ENCODE measurements at places on chromosomes 12 and 14.

- DNase-seq = no peak
Measured at GRCh38 chr14:71396050-71396677, 488.9 kb downstream of the PCNX1 start.

- DNase-seq = peak; percentile 70
Measured at GRCh38 chr14:103103461-103104388, 9.2 kb downstream of the EXOC3L4 start.

GRCh38 chr12:26817183-26817591 is 15.8 kb downstream of the ITPR2 start:
- no peak for DNase-seq

- DNase-seq = no peak
Measured at GRCh38 chr12:13835652-13836051, 145.8 kb downstream of the GRIN2B start.

DNA sequence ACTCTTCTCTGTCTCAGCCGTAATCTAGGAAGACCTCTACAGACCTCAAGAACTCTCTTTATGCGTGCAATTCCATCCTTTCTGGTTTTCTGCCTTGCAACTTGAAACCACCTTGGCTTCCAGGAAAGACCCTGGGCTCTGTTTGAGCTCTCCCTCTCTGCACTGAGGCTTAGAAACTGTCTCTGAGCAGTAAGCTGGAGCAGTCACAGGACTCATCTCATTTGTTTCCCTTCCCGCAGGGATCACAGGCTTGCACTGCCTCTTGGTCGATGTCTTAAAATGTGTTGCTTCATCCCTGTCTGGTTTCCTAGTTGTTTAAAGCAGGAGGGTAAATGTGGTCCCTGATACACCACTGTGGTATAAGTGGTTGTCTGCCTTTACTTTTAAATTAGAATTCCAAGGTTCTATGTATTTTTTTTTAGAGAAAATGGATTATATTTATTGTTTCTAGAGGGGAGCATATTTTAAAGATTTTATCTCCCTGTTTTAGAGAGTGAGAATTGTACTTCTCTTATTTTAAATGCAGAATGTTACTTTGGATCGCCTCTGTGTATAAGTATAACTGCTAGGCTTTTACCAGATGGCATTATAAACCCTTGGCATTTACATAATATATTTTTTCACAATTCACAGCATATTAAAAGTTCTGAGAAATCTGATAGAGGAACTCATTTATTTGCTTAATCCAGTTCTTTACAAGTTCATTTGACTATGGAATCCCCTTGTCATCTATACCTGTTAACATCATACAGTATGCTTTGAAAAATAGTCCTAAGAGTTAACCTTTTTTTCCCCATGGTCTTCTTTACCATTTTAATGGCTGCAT is 26.4 kb downstream of the EID3 start:
- no peak for DNase-seq

- no peak for DNase-seq
Measured at GRCh38 chr12:93469386-93469785, 2.1 kb downstream of the MRPL42 start.

GRCh38 chr14:94282991-94283723 is 9.9 kb downstream of the SERPINA10 start:
- no peak for DNase-seq

DNA sequence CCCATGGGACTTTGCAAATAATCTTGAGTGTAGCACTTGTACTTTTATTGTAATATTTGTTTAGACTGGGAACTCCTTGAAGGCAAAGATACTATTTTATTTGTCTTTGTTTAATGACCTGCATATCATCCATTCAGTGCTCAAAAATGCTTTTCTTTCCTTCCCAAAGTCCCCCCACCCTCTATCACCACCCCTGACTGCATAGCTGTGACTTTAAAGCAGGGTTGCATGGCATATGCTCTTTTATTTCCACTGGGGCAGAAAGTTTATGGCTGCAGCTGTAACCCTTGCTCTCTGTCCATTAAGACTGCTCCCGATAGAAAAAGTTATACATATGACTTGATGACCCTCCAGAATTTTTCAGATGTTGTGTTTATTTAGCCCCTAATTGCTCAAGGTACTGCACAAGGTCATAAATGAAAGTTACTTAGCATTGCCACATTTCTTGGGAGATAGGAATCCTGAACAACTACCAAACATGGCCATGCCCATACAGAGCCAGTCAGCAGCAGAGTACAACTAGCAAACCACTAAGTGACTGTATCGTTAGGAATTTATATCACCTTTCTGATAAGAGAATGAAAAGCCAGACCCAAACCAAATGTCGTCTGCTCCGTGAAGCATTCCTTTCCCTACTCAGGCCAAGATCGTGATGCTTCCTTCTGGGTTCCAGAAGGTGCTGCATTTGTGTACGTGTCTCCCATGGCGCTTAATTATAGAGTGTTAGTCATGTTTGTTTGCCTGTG is 114.3 kb downstream of the DIP2B start:
- peak; percentile 94 for DNase-seq

- DNase-seq = peak; percentile 62
Measured at GRCh38 chr12:66693901-66694513, 15.1 kb upstream of the GRIP1 start.

- DNase-seq = no peak
Measured at GRCh38 chr14:56122301-56122700, 4.1 kb downstream of the PELI2 start.

DNA sequence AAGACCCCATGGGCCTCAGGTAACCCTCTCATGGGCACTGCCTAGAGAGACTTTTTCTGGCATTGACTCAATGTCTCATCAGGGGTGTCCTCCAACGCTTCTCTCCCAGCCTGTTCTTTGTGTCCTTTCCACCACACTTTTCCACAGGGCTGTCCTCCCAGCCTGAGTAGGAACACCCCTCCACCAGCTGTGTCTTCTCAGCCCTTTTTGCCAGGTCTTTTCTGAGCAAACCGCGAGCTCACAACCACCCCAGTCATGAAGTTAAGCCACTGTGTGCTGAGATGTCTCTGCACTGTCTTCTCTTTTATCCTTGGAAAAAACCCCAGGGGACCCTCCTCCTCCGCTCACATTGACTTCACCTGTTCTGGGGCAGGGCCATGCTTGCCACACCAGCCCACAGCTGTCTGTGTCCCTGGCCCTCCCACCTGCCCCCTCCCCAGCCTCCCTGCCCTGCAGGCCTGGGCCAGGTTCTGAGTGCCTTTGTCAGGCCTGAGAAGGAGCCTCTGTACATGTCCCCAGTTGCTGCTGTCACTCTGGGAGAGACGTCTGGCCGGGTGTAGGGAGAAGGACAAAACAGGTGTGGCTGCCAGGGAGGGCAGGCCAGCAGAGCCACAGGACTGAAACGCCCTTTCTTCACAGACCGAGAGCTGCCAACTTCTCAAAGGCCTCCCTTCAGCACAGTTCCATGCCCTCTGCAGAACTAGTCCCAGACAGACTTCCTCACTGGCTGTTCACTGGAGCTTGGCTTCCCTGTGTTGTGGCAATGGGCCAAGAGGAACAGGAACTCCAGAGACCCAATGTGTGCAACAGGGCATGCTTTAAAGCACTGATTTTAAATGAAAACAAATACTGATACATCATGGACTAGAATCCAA is 50.5 kb upstream of the PNMA1 start:
- DNase-seq = peak; percentile 34

DNA sequence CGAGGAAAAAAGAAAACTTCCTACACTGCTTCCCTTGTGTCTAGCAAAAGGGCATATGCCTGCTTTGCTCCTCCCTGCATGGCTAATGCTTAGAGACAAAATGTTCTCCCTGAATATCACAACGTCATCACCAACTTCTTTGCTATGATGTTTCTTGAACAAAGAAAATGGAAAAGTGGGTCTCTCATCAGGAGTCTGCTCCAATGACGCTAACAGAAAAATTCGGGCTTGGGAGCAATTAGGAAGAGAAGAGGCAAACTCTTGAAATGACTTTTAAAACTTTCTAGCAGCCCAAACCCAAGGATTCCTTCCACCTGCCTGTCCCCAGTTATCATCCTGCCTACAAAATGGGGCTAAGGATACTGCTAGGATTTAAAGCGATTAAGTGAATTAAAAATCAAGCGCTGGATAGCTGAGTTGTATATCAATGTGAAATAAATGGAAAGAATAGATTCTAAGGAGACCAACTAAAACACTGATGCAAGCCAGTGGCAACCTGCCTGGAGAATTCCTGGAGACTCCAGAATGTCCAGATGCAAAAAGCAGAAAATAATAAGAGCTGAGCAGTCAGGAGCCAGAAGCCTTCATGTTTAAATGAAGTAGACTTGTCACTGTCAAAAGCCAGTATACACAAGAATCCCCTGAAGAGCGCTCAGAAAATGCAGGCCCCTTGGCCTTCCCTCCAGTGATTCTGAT is 183.8 kb downstream of the DPF3 start:
- DNase-seq = no peak

DNA sequence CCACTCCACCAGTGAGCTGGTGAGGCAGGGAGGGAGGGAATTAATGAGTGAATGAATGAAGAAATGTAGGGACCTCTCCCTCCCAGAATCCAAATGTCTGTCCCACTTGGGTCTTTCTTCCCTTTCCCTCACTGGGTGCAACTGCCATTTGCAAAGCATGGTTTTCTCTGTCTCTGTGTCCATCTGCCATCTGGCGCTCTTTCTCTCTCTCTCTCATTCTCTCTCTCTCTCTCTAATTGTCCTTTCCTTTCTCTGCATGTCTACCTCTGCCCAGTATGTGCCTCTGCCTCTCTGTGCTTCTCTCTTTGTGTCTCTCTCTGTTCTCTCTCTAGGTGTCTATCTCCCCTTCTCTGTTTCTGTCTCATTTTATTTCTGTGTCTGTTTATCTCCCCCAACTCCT is 102.7 kb downstream of the CMKLR1 start:
- no peak for DNase-seq

DNA sequence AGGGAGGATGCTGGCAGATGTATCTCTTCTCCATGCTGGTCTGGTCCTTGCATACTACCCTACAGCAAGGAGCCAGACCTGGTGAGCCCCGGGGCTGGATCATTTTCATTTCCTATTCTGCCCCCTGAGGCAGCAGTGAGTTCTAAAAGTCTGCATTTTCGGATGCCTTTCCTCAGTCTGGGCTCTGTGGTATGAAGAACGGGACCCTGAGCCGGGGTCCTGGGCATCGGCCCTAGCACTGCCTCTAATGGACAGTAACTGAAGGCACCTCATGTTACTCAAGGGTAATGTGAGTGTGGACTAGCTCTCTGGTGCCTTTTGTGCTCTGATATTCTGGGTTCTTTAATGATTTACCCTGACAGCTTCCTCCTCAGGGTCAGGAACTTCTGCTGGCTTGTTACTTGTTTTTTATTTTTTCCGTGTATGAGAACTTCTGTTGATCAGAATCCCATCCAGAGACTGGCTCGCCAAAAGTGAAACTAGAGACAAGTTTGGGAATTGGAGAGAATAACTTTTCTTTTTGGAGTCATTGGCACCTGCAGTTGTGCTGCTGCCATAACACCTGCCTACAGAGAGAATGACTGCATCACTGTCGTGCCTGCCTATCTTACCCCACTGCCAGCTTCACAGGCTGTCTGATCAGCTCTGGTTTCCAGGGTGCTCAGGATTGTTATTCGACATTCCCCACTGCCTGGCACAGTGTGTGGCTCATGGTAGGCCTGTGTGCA is 62.3 kb downstream of the SUSD6 start:
- no peak for DNase-seq

DNA sequence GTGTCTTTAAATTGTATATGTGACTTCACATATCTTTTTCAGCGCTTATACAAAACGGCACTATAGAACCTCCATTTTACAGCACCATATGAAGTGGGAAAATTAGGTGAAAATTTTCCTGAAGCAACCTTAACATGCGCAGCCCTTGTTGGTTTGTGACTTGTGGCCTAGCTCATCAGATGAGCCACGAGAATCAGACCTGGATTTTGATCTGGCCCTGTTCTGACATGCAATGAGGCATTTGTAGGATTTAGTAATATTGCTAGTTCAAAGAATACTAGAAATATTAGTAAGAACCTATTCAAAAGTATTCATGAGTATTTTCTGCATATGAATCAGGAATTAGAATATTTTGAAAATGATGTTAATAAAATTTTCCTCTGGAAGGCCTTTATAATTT is 2.9 kb downstream of the CDKN1B start:
- peak; percentile 33 for DNase-seq

DNA sequence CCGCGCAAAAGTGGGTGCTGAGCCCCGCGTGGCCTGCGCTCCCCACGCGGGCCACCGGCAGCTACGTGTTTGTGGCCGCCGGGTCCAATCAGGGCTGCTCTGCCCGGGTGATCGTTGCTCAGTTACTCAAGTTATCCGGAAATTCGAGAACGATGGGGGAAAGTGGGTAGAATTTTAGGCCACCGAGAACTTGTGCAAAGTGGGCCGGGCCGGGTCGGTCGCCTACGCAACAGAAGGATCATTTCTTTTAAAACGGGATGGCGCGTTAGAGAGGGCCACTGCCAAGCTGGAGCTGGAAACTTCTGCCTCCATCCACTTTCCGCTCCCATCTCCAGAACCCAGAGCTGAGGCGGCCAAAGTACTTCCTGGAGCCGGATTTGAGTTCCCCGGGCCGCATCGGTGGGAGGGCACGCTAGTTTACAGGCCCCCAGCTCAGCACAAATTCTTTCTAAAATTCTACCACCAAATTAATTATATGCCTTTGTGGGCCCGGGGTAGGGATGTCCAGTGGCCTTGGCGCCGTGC is 3.5 kb downstream of the RFX4 start:
- peak; percentile 9 for DNase-seq

DNA sequence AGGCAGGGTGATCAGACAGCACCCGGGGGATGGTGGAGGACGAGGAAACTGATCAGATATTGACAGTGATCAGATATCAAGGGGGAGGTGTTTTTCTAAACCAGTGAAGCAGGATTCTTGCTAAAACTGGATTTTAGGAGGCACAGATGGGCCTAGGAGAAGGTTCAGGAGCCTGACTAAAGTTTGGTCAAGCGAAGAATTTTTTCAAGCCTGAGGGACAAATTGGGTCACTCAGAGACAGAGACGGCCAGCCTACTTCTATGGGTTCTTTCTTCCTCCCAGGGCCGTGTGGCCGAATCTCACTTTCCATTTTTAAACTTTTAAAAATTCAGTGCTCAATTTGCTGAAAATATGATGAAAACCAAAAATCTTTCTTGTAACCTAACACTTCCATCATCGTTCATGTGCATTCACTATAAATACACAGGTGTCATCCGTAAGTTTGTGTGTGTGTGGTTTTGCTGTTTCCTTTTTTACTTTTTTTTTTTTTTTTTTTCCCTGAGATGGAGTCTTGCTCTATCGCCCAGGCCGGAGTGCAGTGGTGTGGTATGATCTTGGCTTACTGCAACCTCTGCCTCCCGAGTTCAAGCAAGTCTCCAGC is 68.5 kb downstream of the RIN3 start:
- no peak for DNase-seq

DNA sequence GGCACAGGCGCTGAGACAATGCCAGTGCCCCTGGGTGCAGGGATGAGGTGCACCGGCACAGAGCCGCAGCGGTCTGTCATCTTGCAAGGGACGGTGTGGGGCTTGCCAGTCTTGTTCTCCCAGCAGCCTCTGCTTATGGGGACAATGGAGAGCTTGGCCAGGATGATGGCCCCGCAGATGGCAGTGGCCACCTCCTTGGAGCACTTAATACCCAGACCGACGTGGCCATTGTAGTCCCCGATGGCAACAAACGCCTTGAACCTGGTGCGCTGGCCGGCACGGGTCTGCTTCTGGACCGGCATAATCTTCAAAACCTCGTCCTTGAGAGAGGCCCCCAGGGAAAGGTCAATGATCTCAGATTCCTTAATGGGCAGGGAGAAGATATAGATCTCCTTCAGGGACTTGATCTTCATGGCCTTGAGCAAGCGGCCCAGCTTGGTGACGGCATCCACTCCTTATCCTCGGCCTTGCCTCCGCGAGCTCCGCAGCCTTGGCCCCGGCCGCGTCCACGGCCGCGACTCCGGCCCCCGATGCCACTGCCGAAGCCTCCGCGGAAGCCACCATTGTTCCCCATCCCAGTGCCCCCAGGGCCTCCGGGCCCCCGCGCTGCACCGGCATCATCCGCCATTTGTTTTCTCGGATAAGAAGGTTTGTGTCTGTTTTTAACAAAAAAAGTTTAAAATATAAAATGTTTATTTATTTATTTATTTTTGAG is 29.9 kb downstream of the VRTN start:
- no peak for DNase-seq
